ENCODE measurements at places on chromosomes 11 and 22. TPM values are rescaled to one million over a fixed set of nuclear protein-coding genes. Genes with fewer than 3 reads are reported as not detected.
A peak's percentile ranks its signal among the peaks of the same experiment; 100 is the strongest.

DNA sequence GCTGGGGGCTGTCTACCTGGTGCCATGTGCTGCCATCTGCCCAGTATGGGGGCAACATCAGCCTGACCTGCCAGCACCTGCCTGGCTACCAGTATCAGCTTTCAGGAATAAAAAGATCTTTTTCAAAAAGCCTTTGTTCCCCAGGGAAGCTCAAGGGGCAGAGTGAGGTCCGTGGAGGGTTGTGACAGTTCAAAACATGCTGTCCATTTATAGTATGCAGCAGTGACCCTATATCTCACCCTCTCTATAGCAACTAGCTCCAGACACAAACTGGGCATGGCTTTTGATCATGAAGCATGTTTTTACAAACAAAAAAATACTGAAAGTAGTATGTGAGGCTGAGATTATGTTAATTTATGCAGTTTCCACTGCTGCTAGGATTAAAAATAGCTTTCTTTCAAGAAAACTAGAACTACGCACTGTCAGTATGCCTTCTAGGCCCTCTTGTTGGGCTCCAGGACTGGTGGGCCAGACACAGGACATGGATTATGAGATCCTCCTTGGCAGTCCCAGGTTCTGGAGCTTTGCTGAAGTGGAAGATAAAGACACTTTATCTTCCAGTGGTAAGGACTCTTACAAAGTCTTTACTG lies 23.4 kb downstream of the NAV2 start:
- peak overlapping the region; percentile 27 for H3K4me3 ChIP-seq
- peak overlapping the region; percentile 81 for H3K27ac ChIP-seq
- H3K36me3 ChIP-seq: no peaks in the 10 kb centered on the region
- no peaks in the 10 kb centered on the region for H3K27me3 ChIP-seq
- H3K4me1 ChIP-seq: peaks cover 71% of the 10 kb centered on the region

DNA sequence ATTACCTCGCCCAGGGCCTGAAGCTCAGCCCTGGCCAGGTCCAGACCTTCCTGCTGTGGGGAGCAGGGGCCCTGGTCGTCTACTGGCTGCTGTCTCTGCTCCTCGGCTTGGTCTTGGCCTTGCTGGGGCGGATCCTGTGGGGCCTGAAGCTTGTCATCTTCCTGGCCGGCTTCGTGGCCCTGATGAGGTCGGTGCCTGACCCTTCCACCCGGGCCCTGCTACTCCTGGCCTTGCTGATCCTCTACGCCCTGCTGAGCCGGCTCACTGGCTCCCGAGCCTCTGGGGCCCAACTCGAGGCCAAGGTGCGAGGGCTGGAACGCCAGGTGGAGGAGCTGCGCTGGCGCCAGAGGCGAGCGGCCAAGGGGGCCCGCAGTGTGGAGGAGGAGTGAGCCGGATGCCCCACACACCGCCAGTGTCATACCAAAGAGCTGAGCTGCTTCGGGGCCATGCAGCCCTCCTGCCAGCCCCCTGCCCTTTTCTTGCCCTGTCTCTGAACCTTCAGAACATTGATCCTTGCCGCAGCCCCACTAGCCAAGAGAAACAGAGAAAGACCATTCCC lies 2.4 kb upstream of the TMEM132A start:
- H3K4me3 ChIP-seq: no peak overlapping the region
- no peaks in the 10 kb centered on the region for H3K27me3 ChIP-seq
- DNase-seq: no peak
- no peak overlapping the region for H3K27ac ChIP-seq
- peaks cover 45% of the 10 kb centered on the region for H3K4me1 ChIP-seq
- H3K36me3 ChIP-seq: peaks cover 30% of the 10 kb centered on the region

- H3K4me3 ChIP-seq: peak overlapping the region; percentile 92
- H3K36me3 ChIP-seq: no peaks in the 10 kb centered on the region
- H3K4me1 ChIP-seq: peaks cover 56% of the 10 kb centered on the region
Measured at GRCh38 chr11:706439-706956, 467 bp downstream of the EPS8L2 start.

Gene SHISAL1
- 3.4 TPM for total RNA-seq

DNA sequence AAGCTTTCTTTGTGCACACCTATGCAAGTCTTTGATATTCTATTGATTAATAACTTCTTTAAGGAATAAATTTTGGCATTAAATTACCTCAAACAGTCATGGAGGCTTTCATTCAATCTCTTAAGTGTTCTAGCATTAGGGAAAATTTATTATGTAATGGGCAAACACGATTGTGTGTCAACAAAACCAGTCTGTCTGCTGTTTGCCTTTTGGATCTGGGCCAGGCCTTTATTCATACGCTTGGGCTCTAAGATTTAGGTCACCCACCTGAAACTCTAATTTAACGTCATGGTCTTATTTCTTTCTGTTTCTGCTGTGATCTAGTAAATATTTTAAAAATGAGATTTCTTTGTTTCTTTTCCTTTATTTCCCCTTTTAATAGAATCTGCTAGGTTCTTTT lies 1270.6 kb downstream of the LRRC4C start:
- no peaks in the 10 kb centered on the region for H3K27me3 ChIP-seq
- no peaks in the 10 kb centered on the region for H3K36me3 ChIP-seq
- H3K27ac ChIP-seq: no peak overlapping the region
- H3K4me1 ChIP-seq: no peaks in the 10 kb centered on the region
- no peak for DNase-seq
- no peak overlapping the region for H3K4me3 ChIP-seq

- no peak overlapping the region for H3K4me3 ChIP-seq
- H3K4me1 ChIP-seq: peaks cover 7% of the 10 kb centered on the region
- no peak overlapping the region for H3K27ac ChIP-seq
- H3K27me3 ChIP-seq: peaks cover 3% of the 10 kb centered on the region
Measured at GRCh38 chr22:43344520-43344787, 1.3 kb upstream of the SCUBE1 start.

Gene RIC3
- 17.7 TPM for total RNA-seq

- DNase-seq: no peak
- H3K4me3 ChIP-seq: no peak overlapping the region
- no peaks in the 10 kb centered on the region for H3K36me3 ChIP-seq
- H3K4me1 ChIP-seq: no peaks in the 10 kb centered on the region
- H3K27me3 ChIP-seq: no peaks in the 10 kb centered on the region
Measured at GRCh38 chr11:129846508-129847335, 31.1 kb downstream of the TMEM45B start.

DNA sequence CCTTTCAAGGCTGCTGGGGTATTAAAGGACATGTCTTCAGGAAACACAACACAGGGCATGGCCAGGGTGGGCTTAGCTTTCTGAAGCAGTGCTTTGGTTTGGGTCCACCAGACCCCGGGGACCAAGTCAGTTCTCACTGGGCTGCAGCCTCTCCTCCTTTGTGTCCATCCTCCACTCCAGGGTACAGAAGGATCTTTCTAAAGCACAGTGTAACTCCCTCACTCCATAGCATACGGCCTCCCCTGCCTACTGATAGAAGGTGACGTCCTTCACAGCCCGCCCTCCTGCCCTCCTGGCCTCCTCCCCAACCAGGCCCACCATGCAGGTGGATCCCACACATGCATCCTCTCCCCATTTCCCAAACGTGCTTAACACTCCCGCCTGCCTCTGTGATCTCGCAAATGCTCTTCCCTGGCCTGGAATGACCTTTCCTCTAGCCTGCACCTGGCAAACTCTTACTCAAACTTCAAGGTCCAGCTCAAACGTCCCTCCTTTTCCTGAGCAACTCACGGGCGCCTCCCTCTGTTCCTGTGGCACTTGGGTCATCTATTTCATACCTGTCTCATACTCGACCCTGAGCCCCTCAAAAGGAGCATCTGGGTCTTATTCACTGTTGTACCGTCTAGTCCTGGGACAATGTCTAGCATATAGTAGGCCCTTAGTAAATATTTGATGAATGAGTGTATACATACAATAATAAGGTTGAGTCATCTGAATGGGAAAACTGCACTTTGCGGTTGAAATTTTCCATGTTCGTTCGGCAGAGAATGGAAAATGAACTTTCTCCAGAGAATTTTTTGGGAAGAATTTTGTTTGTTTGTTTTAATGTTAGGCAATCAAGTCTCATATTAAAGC lies 187.7 kb downstream of the EFCAB6 start:
- H3K27ac ChIP-seq: no peak overlapping the region
- no peaks in the 10 kb centered on the region for H3K27me3 ChIP-seq
- H3K4me1 ChIP-seq: no peaks in the 10 kb centered on the region
- no peak for DNase-seq

GRCh38 chr11:35923452-35923851 lies 20.4 kb upstream of the LDLRAD3 start:
- H3K4me1 ChIP-seq: peaks cover 3% of the 10 kb centered on the region
- no peak for DNase-seq
- no peak overlapping the region for H3K4me3 ChIP-seq
- H3K27ac ChIP-seq: no peak overlapping the region

GRCh38 chr22:25027959-25028840 lies 75.7 kb downstream of the KIAA1671 start:
- H3K36me3 ChIP-seq: no peaks in the 10 kb centered on the region
- H3K27ac ChIP-seq: no peak overlapping the region
- no peaks in the 10 kb centered on the region for H3K4me1 ChIP-seq
- no peaks in the 10 kb centered on the region for H3K27me3 ChIP-seq
- no peak for DNase-seq

Gene OR51M1
- total RNA-seq: not detected

DNA sequence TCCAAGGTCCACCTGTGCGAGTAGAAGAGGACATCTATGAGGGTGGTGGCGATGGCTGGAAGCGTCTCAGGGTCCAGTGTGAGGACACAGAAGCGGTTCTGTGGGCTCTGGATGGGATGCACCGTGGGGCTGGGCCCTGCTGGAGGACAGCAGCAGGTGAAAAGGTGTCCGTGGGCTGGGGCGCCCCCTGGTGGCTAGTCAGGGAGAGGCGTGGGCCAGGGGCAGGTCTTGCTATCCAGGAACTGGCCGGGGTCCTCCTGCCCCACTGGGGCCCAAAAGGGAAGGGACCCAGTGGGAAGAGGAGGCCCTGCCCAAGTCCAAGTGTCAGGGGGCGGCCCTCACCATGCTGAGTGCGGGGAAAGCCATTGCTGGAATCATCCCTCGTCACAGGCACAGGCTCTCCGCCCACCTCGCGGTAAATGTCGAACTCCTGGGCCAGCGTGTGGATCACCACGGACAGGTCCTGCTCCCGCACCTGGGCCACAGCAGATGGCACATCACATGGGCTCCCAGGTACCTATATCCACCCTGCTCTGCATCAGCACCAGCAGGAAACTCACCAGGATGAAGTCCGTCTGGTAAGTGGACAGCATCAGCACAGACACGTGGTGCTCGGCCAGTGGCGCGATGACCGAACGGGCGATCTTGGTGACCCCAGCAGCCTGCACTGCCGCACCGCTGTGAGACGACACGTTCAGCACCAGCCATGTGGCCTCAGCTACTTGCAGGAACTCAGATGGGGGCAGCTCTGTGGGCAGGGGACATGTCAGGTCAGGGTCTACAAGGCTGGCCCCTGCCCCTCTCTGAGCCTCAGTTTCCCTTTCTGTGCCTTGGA lies 2.3 kb downstream of the CASTOR1 start:
- H3K27me3 ChIP-seq: no peaks in the 10 kb centered on the region
- H3K36me3 ChIP-seq: peaks cover 25% of the 10 kb centered on the region
- H3K4me3 ChIP-seq: no peak overlapping the region
- H3K4me1 ChIP-seq: peaks cover 39% of the 10 kb centered on the region

DNA sequence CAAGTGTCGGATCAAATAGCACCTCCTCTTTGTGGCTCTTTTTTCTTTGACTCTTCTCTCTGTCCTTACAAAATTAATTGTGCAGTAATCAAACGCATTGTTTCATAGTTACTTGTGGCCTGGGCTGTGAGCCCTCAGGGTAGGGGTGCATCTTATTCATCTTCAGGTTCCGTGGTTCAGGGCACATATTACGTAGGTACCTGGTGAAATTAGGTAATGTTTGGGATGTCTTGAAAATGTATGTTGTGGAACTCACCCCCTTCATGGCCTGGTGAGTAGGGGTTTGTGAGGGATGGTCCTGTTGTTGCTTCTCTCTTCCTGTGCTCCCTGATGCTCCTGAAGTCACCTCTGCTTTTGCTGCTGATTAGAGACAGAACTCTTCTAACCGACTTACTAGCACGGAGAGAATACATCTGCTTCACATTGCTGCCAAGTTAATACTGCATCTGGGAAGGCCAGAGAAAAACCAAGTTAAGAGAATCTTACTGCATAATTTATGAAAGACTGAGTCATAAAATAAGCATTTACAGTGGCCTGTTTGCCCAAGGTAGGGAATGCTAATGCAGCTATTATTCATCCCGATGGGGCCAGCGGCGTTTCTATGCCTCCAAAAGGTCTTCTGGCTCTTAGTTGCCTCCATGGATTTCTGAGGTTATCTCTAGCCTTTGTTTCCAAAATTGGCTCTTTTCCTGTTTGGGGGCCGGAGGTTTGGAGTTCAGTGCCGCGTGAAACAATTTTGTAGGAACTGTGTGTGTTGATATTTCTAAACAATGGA lies 66.9 kb downstream of the TBC1D22A start:
- H3K4me3 ChIP-seq: no peak overlapping the region
- H3K36me3 ChIP-seq: no peaks in the 10 kb centered on the region
- peaks cover 17% of the 10 kb centered on the region for H3K4me1 ChIP-seq
- no peak for DNase-seq
- no peaks in the 10 kb centered on the region for H3K27me3 ChIP-seq

GRCh38 chr11:122440811-122441665 lies 214.5 kb upstream of the UBASH3B start:
- no peaks in the 10 kb centered on the region for H3K27me3 ChIP-seq
- DNase-seq: no peak
- H3K27ac ChIP-seq: peak overlapping the region; percentile 59
- no peaks in the 10 kb centered on the region for H3K36me3 ChIP-seq
- peak overlapping the region; percentile 77 for H3K4me3 ChIP-seq

Gene TMEM151A
- total RNA-seq: not detected

Gene CASP5
- total RNA-seq: 4.0 TPM

- H3K36me3 ChIP-seq: no peaks in the 10 kb centered on the region
- no peak overlapping the region for H3K27ac ChIP-seq
- no peaks in the 10 kb centered on the region for H3K4me1 ChIP-seq
- no peak for DNase-seq
Measured at GRCh38 chr11:31767685-31768084, 43.4 kb downstream of the PAX6 start.

Gene GRM5
- total RNA-seq: 8.6 TPM

Gene PANX2
- 2.5 TPM for total RNA-seq

DNA sequence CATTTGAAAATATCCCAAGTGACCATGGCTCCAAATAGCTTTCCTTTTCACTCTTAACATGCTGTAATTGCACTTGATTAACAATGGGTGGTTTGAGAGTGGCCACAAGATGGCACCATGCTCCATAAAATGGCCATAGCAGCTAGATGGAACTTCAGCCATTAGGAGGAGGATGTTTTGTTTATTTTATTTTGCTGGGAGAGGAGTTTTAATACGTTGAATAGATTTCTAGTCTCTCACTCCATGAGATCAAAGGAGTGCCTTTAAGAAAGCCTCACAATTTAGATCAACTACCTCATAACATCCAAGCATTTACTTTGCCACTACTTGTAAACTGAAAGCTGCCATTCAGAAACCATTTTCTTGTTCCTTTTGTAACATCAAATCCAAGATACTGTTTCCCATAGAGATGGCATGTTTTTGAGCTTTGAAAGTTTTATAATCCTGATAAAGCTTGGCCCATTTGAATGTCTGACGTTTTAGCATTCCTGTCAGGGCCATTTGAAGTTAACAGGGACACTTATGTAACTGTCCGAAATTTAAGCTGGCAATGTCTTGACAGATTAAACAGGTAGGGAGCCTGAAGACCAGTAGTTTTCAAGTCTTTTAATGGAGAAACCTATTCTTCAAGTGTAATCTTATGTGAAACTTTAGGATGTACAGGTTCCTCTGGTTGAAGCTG lies 4.7 kb downstream of the FEN1 start:
- peaks cover 13% of the 10 kb centered on the region for H3K36me3 ChIP-seq
- DNase-seq: peak; percentile 31
- peaks cover 7% of the 10 kb centered on the region for H3K4me1 ChIP-seq
- H3K4me3 ChIP-seq: peak overlapping the region; percentile 34

All from thoracic aorta (tissue), 2 donors.